ENCODE measurements at places on chromosomes 5 and 9.

DNA sequence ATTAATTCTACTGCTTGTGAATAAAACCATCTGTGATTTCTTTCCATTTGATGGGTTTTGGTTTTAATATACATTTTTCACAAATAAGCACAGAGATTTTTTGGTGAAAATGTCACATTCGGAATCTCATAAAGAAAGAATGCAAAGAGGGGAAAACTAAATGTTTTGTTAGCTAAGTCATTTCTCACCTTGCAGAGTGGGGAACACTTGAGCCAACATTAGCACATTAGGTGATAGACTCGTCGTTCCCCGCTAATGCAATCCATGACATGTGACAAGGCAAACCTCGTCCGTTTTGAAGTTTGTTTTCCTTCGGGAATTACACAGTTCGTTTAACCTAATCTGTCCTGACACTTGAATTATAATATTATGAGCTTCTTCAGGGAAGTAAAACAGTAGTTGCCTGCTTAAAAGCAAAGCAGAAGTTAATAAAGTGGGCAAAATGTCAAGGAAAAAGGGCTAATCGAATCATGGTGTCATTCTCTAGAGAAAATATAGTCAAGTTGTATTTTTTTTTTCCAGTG, 95.8 kb upstream of the LMX1B start:
- no peak for DNase-seq

- DNase-seq: peak; percentile 97
Observed at GRCh38 chr9:35728041-35728971, 3.7 kb downstream of the TLN1 start.

GRCh38 chr5:76277736-76278135, 125.3 kb upstream of the IQGAP2 start:
- no peak for DNase-seq

DNA sequence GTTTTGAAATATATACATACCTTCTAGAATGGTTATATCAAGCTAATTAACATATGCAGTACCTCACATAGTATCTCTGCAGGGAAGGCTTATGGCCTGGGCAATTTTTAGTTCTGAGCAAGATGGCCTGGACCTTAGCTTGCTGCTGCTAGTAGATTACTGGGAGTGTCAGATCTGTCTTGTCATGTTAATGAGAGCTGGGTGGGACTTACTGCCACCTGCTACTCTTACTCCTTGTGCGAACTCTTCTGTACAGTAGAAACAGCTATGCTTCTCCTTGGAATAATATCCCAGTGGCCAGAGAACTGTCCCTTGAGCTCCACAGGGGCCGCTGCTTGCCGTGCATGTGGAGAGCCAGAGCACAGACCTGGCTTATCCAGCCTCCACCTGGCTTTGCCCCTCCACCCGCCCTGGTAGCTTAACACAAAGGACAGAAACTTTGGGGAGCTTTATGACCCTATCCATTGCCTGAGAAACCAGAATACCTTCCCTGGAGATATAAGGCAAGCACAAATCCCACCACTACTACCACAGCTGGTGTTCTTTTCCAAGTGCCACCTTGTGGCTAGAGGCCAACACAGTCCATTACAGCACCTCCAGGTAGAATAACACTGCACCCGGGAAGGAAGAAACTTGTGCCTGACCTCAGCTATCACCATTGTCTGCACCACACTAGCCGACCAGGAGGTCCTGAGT, 74.4 kb upstream of the RUSC2 start:
- DNase-seq: no peak

GRCh38 chr9:687034-687785, 154.3 kb upstream of the DMRT1 start:
- no peak for DNase-seq

DNA sequence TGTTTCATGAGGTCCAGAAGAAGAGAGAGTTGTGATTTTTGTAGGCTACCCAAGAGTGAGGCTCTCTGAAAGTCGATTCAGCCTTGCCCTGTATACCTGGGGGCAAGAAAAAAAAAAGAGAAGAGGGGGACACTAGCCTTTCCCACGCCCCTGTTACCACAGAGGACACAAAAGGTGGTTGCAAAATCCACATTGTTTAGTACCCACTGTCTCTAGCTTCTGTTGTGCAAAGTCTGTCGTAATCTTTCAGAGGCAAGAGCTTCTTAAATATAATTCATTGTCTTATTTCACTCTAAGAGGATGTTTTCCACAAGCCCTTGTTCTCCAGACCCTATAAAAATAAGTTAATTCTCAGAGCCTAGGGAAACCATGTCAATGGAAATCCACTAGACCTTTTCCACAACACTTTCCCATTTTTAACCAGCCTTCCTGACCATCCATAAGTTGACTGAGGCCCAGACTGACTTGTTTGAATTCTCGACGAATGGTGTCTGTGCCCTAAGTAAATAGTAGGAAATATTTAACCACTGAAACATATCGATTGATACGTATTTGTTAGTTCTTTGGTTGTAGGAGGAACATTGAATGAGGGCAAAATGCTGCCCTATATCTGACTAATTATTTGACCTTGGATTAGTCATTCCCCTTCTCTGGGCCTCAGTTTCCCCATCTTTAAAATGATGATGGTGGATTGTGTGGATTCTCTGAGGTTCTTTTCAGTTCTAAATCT, 182.7 kb downstream of the PAPPA start:
- no peak for DNase-seq

GRCh38 chr9:110130791-110131416, 77.1 kb downstream of the C9orf152 start:
- DNase-seq: no peak

DNA sequence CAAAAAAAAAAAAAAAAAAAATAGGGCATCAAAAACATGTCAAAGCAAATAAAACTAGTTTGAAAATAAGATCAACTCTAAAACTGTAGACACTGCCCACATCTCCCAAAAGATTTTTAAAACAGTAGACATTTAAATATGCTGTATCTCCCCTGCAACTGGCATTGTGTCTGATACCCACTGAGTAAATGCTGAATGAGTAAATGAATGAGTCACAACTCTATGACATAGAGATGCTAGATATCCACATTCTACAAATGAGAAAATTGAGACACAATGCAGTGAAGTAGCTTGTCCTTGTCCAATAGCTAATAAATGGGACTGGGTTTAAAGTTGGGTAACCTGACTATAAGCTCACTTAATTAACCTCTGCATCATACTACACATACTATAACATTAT, 14.1 kb upstream of the MAP1B start:
- DNase-seq: peak; percentile 48

- no peak for DNase-seq
Observed at GRCh38 chr5:153598099-153598498, 107.6 kb downstream of the GRIA1 start.

GRCh38 chr9:105047742-105048041, 119.7 kb upstream of the ABCA1 start:
- DNase-seq: no peak

GRCh38 chr5:80941496-80941895, 18.7 kb upstream of the RASGRF2 start:
- no peak for DNase-seq

GRCh38 chr5:111730659-111731382, 26.2 kb downstream of the NREP start:
- DNase-seq: no peak

DNA sequence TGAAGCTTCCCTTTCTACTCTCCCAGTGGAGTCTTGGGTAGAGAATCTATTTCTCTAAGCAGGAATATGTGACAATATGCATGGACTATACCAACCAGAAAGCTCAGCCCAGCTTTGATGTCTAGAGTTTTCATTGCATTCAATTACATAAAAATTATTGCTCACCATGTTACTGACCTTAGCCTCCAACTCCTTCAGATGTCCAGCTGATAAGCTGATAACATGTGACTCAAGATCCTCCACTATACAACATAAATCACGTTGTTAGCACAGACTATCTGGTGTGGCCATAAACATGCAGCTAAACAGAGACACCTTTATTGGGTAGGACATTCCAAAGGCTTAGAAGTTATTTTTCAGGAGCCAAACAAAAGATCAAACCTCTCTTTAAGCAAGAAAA, 1168.2 kb downstream of the CDH12 start:
- DNase-seq: no peak

- DNase-seq: no peak
Observed at GRCh38 chr5:128355961-128356360, 182.1 kb downstream of the FBN2 start.

DNA sequence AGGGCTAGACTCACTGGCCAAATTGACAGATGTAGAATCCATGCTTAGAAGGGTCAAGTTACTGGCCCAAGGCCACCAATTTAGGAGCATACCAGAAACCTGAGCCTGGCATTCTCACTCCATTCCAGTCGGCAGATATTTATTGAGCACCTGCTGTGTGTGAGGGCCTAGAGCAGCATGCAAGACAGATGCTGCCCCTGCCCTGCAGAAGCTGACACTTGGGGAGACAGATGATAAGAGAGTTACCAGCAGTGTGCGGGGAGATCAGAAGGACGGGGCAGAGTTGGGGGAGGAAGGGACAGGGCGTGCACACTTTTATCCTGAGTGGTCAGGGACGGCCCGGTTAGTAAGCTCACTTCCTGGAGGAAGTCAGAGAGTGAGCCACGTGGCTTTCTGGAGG, 111.5 kb upstream of the RAPGEF1 start:
- DNase-seq: no peak

DNA sequence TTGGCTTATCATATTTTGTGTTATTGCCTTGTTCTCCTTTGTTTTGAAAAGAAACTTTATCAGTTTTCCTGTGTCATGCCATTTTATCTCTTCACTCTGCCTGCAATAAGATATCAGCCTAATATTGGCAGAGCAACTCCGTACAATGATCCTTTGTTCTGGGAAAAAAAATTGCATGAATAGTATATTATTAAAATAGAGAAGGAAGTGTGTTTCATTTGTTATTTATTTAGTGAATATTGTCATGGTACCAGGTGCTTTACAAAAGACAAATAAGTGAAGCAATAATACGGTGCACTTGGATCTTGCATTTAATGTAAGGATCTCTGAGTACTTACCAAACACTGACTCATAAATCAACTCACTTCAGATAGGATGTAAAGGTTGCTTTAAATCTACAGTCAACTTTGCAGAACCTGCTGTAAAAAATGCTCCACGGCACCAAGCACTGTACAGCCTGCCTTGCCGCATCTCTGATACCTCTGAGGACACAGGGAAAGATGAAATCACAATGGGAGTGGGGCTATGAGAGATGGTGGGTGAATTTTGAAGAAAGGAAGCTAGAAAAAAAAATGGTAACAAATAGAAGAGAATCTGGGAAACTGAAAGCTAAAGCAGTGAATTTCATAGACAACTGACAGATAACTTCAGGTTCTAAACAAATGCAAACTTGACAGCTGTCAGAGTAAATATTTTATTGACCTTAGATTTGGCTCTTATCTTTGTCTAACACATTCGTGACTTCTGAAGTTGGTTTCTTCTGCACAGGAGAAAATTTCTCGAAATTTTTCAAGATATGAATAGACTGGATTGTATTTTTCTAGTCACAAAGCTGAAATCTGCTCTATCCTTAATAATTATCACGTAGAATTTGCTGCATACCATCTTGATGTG, 232.1 kb downstream of the ENC1 start:
- no peak for DNase-seq

GRCh38 chr5:53779541-53779981, 219.1 kb downstream of the NDUFS4 start:
- peak; percentile 69 for DNase-seq

- DNase-seq: no peak
Observed at GRCh38 chr5:101429241-101429640, 526.2 kb upstream of the ST8SIA4 start.

DNA sequence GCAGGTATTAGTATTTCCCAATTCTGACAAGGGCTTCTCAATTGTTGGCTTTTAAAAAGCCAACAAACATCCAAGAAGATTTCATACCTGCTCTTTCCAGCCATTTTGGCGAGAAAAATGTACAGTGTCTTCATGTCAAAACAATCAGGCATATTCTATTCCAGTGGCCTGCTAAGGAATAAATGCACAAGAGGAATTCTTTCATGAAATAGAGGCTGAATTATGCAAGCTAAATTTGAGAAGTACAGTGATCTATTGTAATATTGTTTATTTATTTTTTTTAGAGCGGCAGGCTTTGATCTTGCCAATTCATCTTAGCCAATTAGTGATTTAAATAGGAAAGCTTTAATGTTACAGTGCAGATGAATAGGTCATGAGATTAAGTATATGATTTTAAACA, 49.3 kb downstream of the NLN start:
- DNase-seq: no peak

Measured in EL (cell line).